Activated naive CD4-positive, alpha-beta T cell treated with anti-CD3 and anti-CD28 coated beads for 36 hours (primary cell): ENCODE measurements at places on chromosomes 7 and 10. TPM values are rescaled to one million over a fixed set of nuclear protein-coding genes. Genes with fewer than 3 reads are reported as not detected.

- H3K36me3 ChIP-seq = no peaks in the 10 kb centered on the region
- no peaks in the 10 kb centered on the region for H3K4me1 ChIP-seq
- no peaks in the 10 kb centered on the region for H3K27me3 ChIP-seq
- DNase-seq = no peak
Measured at GRCh38 chr10:75978213-75978612, 546.8 kb downstream of the LRMDA start.

- H3K27me3 ChIP-seq = no peaks in the 10 kb centered on the region
- DNase-seq = no peak
- peaks cover 1% of the 10 kb centered on the region for H3K4me1 ChIP-seq
- H3K4me3 ChIP-seq = no peak overlapping the region
- no peak overlapping the region for H3K27ac ChIP-seq
Measured at GRCh38 chr10:73816917-73817729, 5.7 kb upstream of the NDST2 start.

The CYP2C19 gene
- total RNA-seq = 0.12 TPM

GRCh38 chr7:1046722-1047679, 2.7 kb downstream of the GPR146 start:
- DNase-seq = no peak
- H3K27ac ChIP-seq = no peak overlapping the region
- H3K4me3 ChIP-seq = no peak overlapping the region
- H3K36me3 ChIP-seq = no peaks in the 10 kb centered on the region
- H3K27me3 ChIP-seq = no peaks in the 10 kb centered on the region

GRCh38 chr7:90412458-90413184, 9.4 kb downstream of the CLDN12 start:
- no peak overlapping the region for H3K27ac ChIP-seq
- peak; percentile 46 for DNase-seq
- peaks cover 9% of the 10 kb centered on the region for H3K36me3 ChIP-seq
- no peak overlapping the region for H3K4me3 ChIP-seq
- H3K4me1 ChIP-seq = no peaks in the 10 kb centered on the region

The SPDYE2B gene
- total RNA-seq = 0.19 TPM

The VGF gene
- not detected for total RNA-seq

DNA sequence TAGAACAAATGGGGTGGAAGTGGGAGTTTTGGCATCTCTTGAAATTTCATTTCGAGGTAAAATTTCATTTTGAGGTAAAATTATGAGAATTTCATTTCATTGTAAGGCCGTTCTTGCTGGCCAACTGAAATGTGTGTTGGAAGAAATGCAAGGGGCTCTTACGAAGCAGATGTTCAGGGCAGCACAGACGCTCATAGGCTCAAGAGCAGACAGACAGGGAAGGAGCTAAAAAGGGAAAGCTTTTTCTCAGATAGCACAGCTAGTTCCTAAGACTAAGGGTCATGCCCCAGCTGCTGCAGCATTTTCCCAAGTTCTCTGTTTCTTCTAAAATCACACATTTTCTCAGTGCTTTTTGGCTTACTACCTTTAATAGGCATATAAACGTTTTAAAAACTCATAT, 65.1 kb upstream of the SFMBT2 start:
- H3K36me3 ChIP-seq = no peaks in the 10 kb centered on the region
- DNase-seq = no peak
- no peaks in the 10 kb centered on the region for H3K27me3 ChIP-seq
- H3K4me1 ChIP-seq = peaks cover 47% of the 10 kb centered on the region

GRCh38 chr10:44906486-44906885, 4.7 kb upstream of the TMEM72 start:
- no peaks in the 10 kb centered on the region for H3K36me3 ChIP-seq
- no peaks in the 10 kb centered on the region for H3K4me1 ChIP-seq
- no peak for DNase-seq
- no peaks in the 10 kb centered on the region for H3K27me3 ChIP-seq

DNA sequence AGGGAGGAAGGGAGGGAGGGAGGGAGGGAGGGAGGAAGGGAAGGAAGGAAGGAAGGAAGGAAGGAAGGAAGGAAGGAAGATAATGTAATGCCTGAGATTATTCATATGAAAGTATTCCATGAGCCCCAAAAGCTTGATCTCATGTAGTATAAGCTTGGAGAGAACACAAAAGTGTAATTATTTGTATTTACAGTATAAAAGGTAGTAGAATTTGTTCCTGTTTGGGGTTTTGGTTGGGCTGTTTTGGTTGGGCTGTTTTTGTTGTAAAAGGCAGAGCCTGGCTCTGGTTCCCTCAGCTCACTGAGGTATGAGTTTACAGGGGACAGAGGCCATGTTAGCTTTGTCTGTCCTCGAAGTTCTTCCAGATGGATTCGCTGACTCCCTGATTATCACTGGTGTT, 45.3 kb upstream of the EBLN1 start:
- no peaks in the 10 kb centered on the region for H3K36me3 ChIP-seq
- no peak for DNase-seq
- no peak overlapping the region for H3K4me3 ChIP-seq
- peaks cover 8% of the 10 kb centered on the region for H3K27me3 ChIP-seq
